ENCODE measurements at places on chromosomes 4 and X.

- no peak for DNase-seq
Observed at GRCh38 chr4:145847764-145848163, 90.9 kb downstream of the ZNF827 start.

GRCh38 chr4:118989098-118990080, 100.7 kb downstream of the SYNPO2 start:
- DNase-seq, result no peak

DNA sequence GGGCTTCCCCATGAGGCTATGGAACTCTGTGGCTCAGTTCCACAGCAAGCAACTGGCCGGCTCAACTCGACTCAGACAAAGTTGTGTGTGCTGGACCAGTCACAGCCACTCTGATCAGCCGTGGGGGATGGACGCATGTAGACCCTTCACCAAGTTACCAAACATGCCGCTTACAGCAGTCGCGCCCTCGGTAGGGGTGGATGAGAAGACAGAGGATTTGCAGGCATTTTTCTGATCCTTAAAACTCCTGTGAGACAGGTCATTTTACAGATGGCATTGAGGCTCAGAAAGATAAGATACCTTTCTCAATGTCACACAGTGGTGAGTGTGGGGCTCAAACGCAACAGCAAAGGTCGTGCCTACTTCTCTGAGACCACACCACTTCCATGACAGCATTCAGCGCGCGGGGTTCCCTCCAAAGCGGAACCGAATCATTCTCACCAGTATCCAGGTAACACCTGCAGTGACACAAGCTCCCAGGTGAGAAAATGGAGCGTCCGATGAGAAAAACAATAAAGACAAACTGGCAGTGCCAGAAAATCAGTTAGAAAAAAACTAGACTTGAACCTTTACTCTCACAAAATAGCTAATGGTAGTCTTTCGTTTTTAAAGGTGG, 83.6 kb downstream of the RELL1 start:
- DNase-seq, result no peak

DNA sequence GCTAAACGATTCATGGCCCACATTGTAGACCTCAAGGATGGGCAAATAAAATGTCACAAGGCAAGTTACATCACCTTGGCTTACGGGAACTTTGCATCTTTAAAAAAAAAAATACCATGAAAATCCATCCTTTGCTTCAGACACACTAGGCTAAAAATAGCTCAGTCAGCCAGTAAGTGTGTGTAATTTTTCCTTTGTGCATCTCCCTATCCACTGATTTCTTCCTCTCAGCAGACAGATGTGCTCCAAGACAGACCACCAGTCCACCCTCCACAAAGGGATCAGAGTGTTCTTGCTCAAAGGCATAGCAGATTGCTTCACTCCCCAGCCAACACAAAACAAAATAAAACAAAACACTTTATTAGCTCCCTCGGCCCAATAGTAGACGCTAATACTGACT, 14.6 kb downstream of the LDB2 start:
- DNase-seq, result no peak

GRCh38 chr4:86957215-86957614, 22.4 kb downstream of the AFF1 start:
- no peak for DNase-seq

DNA sequence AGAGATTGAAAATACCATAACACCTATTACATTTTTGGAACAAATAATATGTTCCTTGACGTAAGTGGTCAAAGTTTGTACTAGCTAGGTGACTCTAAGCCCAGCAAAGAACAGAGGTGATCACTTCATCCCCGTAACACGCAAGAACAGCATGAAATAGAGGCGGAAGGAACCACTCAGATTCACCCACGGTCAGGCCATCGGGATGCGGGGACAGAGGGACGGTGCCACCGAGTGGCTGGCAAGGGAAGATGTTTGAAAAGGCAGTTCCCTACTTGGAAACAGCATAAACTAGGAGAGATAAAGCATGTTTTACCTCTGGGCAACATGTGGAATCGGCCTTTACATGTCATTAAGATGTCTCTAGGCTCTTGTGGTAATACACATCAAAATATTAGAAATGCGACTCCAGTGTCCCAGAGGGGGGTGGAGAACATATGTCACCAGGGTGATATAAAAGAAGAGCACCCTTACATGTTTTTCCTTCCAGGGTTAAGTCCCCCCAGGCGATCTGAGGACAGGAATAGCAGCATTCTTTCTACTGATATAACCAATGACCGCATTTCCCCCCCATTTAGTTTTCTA, 84.0 kb downstream of the PHKA2 start:
- DNase-seq, result no peak

Data from Right ventricle myocardium inferior (tissue), 1 donor.